ENCODE measurements at places on chromosomes 11 and 22. TPM values are rescaled to one million over a fixed set of nuclear protein-coding genes. Genes with fewer than 3 reads are reported as not detected.

Gene OR4A16
- not detected for polyA plus RNA-seq

Gene C1QTNF5
- polyA plus RNA-seq = 5.8 TPM

Gene HPX
- polyA plus RNA-seq = 1.5 TPM

Gene POU2AF1
- polyA plus RNA-seq = not detected

Gene OR8G1
- not detected for polyA plus RNA-seq

Measured in IMR-90 (cell line).